ENCODE measurements at places on chromosomes 6 and 20. TPM values are rescaled to one million over a fixed set of nuclear protein-coding genes. Genes with fewer than 3 reads are reported as not detected.

The SENP6 gene
- total RNA-seq: 57.7 TPM

The POPDC3 gene
- 59.2 TPM for total RNA-seq

The PDYN gene
- not detected for total RNA-seq

The WFDC12 gene
- not detected for total RNA-seq

The TSBP1 gene
- not detected for total RNA-seq

- no peak for DNase-seq
Observed at GRCh38 chr6:127383988-127384387, 40.6 kb upstream of the ECHDC1 start.

DNA sequence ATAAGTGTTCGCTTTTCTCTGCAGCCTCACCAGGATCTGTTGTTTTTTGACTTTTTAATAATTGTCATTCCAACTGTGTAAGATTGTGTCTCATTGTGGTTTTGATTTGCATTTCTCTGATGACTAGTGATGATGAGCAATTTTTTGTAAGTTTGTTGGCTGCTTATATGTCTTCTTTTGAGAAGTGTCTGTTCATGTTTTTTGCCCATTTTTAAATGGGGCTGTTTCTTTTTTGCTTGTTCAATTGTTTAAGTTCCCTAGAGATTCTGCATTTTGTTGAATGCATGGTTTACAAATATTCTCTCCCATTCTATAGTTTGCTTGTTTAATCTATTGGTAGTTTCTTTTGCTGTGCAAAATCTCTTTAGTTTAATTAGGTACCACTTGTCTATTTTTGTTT is 295.9 kb downstream of the PACRG start:
- no peak for DNase-seq

- DNase-seq: no peak
Observed at GRCh38 chr6:118584911-118585310, 36.8 kb downstream of the PLN start.

- peak; percentile 61 for DNase-seq
Observed at GRCh38 chr6:128519132-128519930, 1.1 kb downstream of the PTPRK start.

- no peak for DNase-seq
Observed at GRCh38 chr6:110674096-110674495, 141.2 kb downstream of the CDK19 start.

GRCh38 chr20:62825986-62826645 is 9.3 kb downstream of the COL9A3 start:
- no peak for DNase-seq

GRCh38 chr6:121223930-121224329 is 110.3 kb downstream of the TBC1D32 start:
- DNase-seq: no peak

DNA sequence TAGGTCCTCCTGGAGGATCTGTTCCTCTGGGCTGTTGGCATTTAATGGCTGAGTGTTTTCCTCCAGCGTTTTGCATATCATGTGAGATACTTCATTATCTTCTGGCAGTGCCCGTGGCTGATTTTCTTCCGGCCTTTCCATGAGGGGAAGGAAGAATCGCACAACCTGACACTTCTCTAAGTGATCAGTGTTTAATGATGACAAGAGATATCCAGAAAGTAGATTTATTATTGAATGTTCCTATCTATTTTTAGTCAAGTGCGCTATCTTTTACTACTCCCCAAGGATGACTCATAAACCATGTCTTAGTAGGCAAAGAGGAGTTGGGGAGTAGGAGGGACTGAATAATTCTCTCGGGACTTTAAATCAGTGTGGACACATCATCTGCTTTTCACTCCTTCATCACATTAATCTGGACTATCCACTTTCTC is 149.7 kb downstream of the PLCB4 start:
- DNase-seq: no peak

Measured in left ventricle myocardium superior (tissue), 1 donor.